ENCODE measurements at places on chromosomes 2 and 18.

GRCh38 chr2:214593727-214594126 lies 182.9 kb downstream of the VWC2L start:
- DNase-seq, result no peak

- no peak for DNase-seq
Measured at GRCh38 chr2:72034353-72035095, 113.1 kb downstream of the CYP26B1 start.

- DNase-seq, result no peak
Measured at GRCh38 chr18:13425357-13426091, 207.0 kb downstream of the LDLRAD4 start.

DNA sequence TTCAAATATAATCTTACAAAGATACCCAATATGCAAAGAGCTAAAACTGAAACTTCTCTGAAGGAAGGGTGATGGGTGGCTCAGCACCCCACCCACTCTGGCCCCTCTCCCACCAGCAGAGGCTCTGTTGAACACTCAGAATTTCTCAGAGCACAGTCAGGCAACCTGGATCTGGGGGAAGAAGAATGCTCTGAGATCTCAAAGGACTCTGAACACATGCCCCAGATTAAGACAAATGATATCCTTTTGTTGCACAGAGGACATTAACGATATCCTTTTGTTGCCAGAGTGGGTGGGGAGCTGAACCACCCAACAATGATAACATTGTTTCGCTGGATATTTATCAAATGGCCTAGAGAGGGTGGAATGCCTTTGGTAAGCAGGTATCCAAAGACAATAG lies 104.8 kb downstream of the LBH start:
- DNase-seq, result no peak

GRCh38 chr2:236985761-236986339 lies 99.8 kb upstream of the COPS8 start:
- no peak for DNase-seq

DNA sequence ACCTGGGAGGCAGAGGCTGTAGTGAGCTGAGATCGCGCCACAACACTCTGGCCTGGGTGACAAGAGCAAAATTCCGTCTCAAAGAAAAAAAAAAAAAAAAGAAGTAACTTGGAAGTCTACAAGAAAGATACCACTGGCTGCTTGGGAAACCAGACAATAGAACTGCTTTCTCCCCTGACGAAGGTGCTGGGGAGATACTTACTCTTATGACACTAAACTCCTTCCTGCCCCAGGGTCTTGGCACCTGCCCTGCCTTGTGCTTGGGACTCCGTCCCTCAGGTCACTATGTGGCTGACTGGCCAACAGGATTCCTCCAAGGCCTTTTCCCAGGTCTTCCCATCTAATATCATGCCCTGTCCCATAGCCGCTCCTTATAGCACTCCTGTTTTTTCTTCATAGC lies 30.7 kb downstream of the INPP5D start:
- no peak for DNase-seq

GRCh38 chr2:95069465-95069864 lies 44.0 kb downstream of the MAL start:
- no peak for DNase-seq

DNA sequence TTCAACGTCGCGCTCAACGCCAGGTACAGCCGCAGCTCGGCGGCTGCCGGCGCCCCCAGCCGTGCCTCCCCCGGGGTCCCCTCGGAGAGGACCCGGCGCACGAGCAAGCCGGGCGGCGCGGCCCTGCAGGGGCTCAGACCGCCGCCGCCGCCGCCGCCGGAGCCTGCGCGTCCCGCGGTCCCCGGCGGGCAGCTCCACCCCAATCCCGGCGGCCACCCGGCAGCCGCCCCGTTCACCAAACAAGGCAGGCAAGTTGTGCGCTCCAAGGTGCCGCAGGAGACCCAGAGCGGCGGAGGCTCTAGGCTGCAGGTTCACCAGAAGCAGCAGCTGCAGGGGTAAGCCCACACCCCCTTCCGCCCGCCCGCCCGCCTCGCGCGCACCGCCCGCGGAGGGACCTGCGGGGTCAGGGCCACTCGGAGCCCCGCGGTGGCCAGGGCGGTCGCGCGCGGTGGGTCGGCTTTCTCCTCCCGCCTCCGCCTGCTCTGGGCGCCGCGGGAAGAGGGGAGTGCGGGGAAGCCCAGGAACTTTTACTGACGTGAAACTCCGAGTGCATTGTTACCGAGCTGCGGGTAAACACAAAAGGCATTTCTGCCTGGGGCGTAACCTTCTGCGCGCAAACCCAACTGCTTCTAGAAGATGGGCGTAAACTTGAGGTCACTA lies 861 bp downstream of the LTBP1 start:
- no peak for DNase-seq

GRCh38 chr2:215850380-215850779 lies 163.0 kb downstream of the MREG start:
- no peak for DNase-seq

DNA sequence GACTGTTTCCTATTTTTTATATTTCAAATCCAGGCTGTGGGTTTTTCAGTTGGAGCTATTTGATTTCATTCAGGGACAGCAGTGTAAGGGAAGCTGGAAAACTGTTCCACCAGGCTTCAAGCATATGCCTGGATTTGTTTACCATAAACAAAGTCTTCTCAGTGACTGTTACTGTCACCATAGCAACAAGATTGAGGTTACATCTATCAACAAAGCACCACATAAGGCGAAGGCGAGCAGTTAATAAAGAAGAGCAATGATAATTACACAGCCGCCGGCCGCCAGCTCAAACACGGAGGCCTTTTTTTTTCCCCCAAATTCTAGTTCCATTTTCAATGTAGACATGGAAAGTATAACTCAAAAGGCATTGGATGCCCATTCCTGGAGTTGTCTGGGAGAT lies 553.7 kb upstream of the SYT4 start:
- DNase-seq, result no peak

GRCh38 chr18:62187543-62188510 lies 772 bp downstream of the RELCH start:
- no peak for DNase-seq

GRCh38 chr18:50727721-50728471 lies 91.9 kb downstream of the MRO start:
- no peak for DNase-seq

- no peak for DNase-seq
Measured at GRCh38 chr2:66489436-66489835, 54.5 kb downstream of the MEIS1 start.

DNA sequence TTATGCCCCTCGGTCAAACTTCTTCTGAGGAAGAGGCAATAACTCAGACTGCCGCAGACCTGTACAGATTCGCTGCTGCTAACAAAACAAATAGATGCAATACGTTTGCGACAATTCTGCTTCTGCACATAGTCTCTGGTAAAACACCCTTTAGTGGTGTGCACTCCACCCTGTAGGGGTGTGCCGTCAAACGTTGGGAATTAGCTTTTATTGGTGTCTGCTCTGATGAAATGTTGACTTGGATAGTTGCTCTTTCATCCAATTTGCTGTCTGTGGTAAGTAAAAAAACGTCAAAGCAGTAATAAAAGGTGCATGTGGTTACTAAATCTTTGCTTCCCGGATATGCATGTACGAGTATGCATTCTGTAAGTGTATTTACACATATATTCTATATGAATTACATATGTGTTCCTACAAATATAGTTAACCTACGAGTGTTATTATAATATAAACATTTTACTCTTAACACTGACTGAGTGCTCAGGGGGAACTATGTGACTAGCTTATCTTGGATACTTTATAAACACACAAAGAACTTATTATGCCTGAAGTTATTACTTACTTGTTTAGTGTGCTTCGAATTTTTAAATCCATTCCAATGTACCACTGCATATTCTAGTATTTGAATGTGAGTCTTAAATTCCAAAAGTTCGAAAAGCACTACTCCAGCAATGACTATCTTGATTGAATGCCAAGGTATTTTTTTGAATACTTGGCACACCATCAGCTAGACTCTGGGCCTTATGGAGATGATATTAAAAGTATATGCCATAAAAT lies 610.2 kb downstream of the ZEB2 start:
- no peak for DNase-seq

DNA sequence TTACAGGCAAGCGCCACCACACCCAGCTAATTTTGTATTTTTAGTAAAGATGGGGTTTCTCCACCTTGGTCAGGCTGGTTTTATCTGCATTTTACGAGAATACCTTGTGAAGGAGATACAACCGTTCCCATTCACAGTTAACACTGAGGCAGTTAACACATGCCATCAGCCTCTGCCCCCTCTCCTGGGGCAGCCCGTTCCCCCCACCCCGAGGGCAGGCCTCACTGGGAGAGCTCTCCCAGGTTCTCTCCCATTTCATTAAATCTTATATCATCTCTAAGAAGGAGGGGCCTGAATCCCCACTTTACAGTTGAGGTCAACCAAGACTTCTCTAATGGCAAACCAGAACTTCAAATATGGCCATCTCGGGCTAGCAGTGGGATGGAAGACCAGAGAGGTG lies 95.0 kb upstream of the ST3GAL5 start:
- DNase-seq, result no peak

DNA sequence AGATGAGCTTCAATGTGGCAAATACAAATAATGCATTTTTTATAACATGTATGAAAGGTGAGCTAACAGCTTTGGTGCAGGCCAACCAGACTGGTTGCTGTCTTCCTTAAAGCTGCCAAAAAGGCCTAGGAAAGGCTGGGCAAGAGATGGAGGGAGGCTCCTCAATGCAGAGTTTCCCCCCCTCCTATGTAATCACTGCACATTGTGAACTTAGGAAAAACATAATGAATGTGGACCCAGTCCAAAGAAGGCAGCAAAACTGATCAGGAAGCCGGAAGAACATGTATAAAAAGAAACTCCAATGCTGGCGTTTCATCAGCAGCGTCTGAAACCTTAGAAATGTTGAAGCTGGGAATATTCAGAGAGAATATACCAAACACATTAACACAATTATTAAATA lies 84.2 kb upstream of the LYPD6 start:
- no peak for DNase-seq

DNA sequence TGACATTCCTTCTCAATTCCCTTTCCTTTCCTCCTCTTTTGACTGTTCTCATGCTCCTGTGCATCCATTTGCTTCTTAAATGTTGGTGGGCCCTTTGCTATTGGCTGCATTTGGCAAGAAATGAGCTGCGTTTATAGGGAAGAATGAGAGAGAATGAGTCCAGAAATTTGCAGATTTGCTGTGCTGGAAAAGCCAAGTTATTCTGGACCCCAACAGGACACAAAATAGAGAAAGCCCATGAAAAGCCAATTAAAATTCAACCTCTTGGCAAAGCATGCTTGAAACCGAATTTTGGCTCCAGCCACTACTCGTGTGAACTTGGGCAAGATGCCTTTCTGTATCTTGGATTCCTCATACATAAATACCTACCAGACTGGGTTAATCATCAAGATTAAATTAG lies 1.3 kb upstream of the SCLY start:
- no peak for DNase-seq

DNA sequence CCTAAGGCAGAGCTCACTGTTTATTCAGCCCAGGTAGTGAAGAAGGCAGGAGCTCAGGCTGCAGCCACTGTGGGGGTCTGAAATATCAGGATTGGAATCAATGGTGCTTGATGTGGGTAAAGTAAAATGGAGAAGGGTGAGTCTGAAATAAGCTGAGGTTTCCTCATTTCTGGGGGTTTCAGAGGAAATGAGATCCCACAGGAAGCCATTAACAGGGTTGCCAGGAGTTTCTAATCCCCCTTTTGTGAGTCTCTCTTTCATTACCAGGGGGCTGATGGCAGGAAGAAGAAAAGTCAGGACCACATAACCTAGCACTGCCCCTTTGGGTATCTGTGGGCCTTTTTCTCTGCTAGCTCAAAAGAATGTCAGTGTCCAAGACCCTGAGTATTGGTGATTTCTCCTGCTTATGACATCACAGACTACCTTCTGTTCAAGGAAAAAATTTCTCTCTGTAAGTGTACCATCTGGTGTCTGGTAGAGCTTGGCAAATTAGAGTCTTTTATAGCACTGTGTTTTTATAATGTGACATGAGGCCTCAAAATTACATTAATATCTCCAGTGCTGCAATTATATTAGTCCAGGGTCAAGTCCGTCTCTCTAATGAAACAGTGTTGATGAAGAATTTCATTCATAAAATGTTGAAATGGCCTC lies 56.0 kb downstream of the LBH start:
- DNase-seq, result no peak

DNA sequence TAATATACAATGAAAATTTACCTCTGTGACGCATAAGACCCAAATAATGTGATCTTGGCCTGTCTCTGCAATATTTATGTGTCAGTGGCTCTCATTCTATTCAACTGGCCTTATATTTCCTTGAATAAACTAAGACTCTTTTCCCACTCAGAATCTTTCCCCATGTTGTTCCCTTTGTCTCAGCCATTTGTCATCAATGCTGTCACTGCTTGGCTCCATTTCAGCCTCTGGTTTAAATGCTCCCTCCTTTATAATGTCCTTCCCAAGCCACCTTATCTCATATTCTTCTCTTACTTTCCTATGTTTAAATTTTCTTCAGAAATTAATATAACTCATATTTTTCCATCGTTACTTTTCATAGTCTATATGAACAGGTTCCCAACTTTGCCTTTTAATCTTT lies 158.3 kb upstream of the DTNA start:
- DNase-seq, result no peak

DNA sequence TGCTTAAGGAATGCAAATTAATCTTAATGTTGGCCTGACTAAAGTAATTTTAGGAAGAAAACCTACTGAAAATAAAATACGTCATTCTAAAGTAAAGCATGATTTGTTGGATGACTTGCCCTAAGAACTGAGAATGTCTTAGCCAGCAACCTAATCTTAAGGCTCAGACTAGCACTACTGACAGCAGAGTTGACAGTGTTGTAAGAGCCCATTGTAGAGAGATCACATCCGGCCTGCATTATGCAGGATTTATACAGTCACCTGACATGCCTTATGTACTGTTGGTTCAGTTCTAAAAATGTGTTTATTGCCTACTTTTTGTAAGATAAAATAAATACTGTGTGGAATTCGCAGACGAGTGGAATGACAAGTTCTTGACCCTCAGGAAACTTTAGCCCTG lies 82.3 kb downstream of the TMEM185B start:
- DNase-seq, result no peak

- no peak for DNase-seq
Measured at GRCh38 chr2:15155959-15156574, 405.1 kb downstream of the NBAS start.

DNA sequence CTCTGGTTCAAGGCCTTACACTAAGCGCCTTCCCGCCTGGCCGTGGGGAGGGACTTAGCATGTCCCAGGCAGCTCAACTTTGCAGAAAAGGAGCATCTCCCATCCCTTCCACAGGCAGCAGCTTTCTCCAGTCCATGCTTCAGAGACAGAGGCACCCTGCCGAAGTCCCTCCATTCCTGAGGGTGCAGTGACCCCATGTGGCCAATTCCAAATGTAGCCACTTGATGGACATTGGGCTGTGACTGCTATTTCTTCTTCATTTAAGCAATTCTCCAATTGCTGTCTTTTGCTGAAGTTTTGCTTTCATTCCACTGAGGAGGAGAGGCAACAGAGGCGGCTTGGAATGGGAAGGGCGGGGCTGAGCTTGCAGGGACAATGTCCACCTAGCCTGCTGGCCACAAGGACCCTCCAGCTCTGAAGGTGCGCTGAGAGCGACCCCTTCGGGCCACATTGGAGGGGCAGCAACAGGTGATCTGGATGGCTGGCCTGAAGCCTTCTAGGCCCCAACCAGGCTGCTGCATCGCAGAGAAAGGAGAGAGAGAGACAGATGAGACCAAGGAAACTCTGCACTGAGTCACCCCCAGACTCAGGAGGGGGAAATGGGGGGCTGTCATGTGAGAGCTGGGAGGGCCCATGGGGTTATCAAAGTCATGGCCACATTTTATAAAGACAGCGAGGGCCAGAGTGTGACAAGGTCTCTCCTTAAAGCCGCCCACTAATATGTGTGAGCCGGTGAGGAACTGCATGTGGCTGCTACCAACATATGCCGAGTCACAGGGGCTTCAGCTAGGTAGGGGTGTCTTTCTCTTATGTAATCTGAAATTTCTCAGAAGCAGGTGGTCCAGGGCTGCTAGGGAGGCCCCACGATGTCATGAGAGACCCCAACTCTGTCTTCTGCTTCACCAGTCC lies 61.3 kb downstream of the LONRF2 start:
- DNase-seq, result no peak

All from stimulated activated CD4-positive, alpha-beta T cell treated with anti-CD3 and anti-CD28 coated beads, Interleukin-4, amount 100 ng/mL, for 48 hours (primary cell).